Thymus (tissue), 14 donors: ENCODE measurements at places on chromosomes 5 and 9.

GRCh38 chr9:98774746-98775145, 21.6 kb downstream of the ANKS6 start:
- H3K27me3 ChIP-seq, result no peaks in the 10 kb centered on the region
- no peak for DNase-seq
- H3K4me3 ChIP-seq, result no peak overlapping the region
- H3K27ac ChIP-seq, result no peak overlapping the region

GRCh38 chr5:135140446-135141204, 106.6 kb upstream of the PITX1 start:
- H3K4me3 ChIP-seq, result no peak overlapping the region
- no peaks in the 10 kb centered on the region for H3K27me3 ChIP-seq
- no peaks in the 10 kb centered on the region for H3K4me1 ChIP-seq
- no peak for DNase-seq
- H3K36me3 ChIP-seq, result no peaks in the 10 kb centered on the region

DNA sequence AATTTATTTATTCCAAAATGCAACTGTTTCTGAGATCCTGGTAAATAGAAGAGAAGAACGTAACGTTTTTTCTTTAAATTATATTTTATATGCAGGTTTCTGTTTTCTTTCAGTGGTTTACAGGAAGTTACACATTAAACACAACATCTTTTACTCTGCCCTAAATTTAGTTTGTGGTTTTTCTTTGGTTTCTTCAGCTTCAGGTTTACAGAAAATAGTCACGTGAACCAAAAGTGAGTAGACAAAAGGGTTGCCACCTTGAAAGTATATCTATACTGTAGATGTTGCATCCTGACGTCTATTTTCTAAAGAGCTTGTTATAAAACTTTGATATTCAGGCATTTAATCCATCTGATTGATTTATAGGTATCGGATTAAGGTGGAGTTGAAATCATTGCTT, 1236.6 kb downstream of the MAT2B start:
- no peaks in the 10 kb centered on the region for H3K36me3 ChIP-seq
- peak overlapping the region; percentile 71 for H3K27ac ChIP-seq
- no peak overlapping the region for H3K4me3 ChIP-seq
- H3K4me1 ChIP-seq, result no peaks in the 10 kb centered on the region
- no peaks in the 10 kb centered on the region for H3K27me3 ChIP-seq

DNA sequence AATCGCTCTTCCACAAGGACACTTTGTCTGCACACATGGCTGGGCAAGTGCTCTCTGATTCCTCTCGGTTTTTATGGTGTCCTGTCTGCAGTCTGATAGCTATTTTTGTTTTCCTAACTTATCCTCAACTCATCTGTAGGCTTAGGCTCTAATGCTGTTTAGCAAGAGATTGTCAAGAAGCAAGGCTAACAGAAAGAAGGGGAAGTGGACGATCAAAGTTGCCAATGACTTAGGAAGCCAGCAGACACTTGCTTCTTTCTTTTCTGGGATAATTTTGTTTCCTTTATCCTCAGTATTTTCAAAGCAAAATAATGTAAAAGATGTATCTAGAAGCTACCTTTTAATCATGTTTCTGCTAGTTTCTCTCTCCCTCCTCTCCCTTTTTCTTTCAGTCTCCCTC, 130.7 kb downstream of the PRKACG start:
- H3K4me1 ChIP-seq, result no peaks in the 10 kb centered on the region
- no peak overlapping the region for H3K27ac ChIP-seq
- H3K36me3 ChIP-seq, result no peaks in the 10 kb centered on the region
- H3K4me3 ChIP-seq, result no peak overlapping the region

DNA sequence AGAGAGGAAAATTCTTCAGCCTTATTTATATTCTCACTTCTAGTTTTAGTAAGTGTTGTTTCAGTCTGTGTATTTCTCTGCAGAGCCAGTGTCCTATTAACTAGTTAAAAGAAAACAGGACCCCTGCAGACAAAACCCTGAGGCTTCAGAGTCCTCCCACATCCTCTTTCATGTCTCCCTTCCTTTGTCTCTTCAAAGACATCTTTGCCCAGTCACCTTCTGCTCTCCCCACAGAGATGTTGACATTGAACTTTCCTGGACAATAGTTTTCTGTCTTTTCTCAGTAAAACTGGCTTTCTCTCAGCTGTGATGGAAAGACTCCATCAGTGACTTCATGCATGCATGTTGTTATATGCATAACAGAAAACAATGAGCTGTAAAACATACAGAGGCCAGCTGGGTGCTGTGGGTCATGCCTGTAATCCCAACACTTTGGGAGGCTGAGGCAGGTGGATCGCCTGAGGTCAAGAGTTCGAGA, 20.2 kb downstream of the GRAMD2B start:
- H3K4me3 ChIP-seq, result no peak overlapping the region
- H3K36me3 ChIP-seq, result peaks cover under 1% of the 10 kb centered on the region
- H3K27ac ChIP-seq, result no peak overlapping the region
- DNase-seq, result no peak
- peaks cover 3% of the 10 kb centered on the region for H3K4me1 ChIP-seq
- no peaks in the 10 kb centered on the region for H3K27me3 ChIP-seq

- H3K36me3 ChIP-seq, result no peaks in the 10 kb centered on the region
- no peaks in the 10 kb centered on the region for H3K27me3 ChIP-seq
- H3K4me3 ChIP-seq, result no peak overlapping the region
- no peak for DNase-seq
- H3K4me1 ChIP-seq, result no peaks in the 10 kb centered on the region
Observed at GRCh38 chr9:127629468-127630081, 17.5 kb downstream of the STXBP1 start.

DNA sequence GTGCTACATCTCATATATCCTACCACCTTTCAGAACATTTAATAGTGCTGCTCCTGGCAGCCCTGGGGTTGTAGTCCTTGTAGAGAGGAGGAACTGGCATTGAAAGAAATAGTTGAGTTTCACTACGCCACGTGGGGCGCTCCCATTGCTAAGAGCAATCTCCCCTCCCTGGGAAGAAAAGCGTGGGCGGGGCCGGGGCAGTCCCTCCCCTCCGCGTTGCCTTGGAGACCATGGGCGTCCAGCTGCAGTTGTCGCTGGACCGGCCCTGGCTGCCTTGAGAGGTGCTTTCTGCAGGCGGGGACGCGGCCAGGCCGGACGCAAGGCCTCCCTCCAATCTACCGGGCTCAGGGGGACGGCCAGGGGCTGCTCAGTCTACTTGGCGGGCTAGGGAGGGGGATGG, 368 bp upstream of the CCDC180 start:
- no peaks in the 10 kb centered on the region for H3K27me3 ChIP-seq
- H3K4me3 ChIP-seq, result no peak overlapping the region
- H3K27ac ChIP-seq, result no peak overlapping the region
- DNase-seq, result peak; percentile 22

GRCh38 chr5:172789687-172790495, 18.9 kb upstream of the DUSP1 start:
- no peak for DNase-seq
- no peaks in the 10 kb centered on the region for H3K27me3 ChIP-seq
- no peaks in the 10 kb centered on the region for H3K36me3 ChIP-seq
- H3K27ac ChIP-seq, result peak overlapping the region; percentile 77
- no peak overlapping the region for H3K4me3 ChIP-seq

DNA sequence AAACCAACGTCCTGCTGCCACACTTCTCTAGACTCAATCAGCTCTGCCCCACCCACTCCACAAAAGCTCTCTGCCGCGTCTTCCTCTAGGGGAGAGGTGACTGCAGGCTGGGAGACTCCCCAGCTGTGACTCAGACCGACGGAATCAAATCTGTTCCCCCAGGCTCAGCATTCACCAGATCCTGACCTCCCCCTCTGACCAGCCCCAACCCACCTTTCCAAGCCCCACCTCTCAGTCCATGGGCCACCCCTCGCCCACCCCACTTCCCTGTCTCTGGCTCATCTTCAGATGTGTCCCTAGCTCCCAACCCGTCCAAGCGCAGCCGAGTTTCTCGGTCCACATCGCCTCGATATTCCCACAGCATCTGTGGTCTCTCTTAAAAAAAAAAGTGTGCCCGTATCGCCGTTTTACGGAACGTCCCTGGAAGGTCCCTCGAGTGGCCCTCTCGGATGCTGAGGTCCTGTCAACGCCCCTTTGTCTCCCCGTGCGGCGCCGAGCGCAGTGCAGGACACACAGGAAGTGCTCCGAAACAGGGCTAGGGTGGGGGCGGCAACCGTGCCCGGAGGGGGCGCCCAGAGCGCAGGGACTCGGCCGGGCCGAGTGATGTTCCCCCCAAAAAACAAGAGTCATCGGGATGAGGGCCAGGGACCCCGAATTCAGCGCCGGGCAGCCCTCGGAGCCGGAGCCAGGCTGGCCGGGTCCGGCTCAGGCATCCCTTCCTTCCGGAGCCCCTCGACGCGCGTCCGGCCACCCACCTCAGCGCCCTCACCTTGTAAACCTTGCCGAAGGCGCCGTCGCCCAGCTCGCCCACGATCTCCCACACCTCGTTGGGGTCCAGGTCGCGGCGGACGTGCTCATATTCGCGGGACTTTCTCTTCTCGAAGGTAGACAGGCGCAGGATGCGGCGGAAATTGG, 649 bp downstream of the STK10 start:
- H3K4me3 ChIP-seq, result peak overlapping the region; percentile 100
- DNase-seq, result peak; percentile 50
- peaks cover 17% of the 10 kb centered on the region for H3K4me1 ChIP-seq
- H3K27ac ChIP-seq, result peak overlapping the region; percentile 63
- no peaks in the 10 kb centered on the region for H3K27me3 ChIP-seq

- H3K4me3 ChIP-seq, result peak overlapping the region; percentile 61
- DNase-seq, result peak; percentile 15
- H3K27me3 ChIP-seq, result peaks cover 53% of the 10 kb centered on the region
- H3K36me3 ChIP-seq, result no peaks in the 10 kb centered on the region
Observed at GRCh38 chr9:86945728-86946200, 1.5 kb downstream of the GAS1 start.

DNA sequence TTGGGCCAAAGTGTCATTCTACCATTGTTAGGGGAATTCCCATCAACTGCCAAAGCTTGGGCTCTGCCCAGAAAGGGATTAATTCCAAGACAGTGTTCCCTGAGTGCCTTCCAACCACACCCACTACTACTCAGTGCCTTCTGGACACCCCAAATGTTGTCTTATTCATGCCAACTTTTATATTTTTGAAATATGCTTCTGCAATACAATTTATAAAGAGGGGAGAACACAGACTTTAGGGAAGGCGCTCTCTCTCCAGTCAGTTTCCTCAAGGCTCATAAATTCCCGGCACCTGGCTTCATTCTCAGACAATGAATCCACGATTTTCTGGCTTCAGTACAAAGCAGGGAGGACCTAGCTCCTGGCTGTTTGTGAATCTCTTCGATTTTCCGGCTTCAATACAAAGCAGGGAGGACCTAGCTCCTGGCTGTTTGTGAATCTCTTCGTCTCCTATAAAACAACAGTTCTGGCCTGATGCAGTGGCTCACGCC, 120.1 kb upstream of the MYO10 start:
- H3K4me1 ChIP-seq, result no peaks in the 10 kb centered on the region
- no peak for DNase-seq
- no peaks in the 10 kb centered on the region for H3K36me3 ChIP-seq
- H3K4me3 ChIP-seq, result no peak overlapping the region

GRCh38 chr5:9726931-9727330, 96.8 kb upstream of the TAS2R1 start:
- no peak overlapping the region for H3K4me3 ChIP-seq
- no peaks in the 10 kb centered on the region for H3K36me3 ChIP-seq
- H3K27ac ChIP-seq, result no peak overlapping the region
- H3K4me1 ChIP-seq, result no peaks in the 10 kb centered on the region
- no peak for DNase-seq

DNA sequence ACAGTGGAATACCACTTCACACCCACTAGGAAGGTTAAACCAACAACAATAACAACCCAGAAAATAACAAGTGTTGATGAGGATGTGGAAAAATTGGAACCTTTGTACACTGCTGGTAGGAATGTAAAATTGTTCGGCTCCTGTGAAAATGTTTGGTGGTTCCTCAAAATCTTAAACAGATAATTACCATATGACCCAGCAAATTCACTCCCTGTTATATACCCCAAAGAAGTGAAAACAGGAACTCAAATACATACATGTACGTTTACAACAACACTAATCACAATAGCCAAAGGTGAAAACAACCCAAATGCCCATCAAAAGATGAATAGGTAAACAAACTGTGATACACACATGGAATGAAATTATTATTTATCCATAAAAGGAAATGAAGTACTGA, 178.5 kb upstream of the PHYKPL start:
- no peak for DNase-seq
- H3K27ac ChIP-seq, result no peak overlapping the region
- H3K36me3 ChIP-seq, result peaks cover 2% of the 10 kb centered on the region
- no peak overlapping the region for H3K4me3 ChIP-seq

GRCh38 chr9:129225815-129226214, 47.8 kb upstream of the IER5L start:
- H3K4me3 ChIP-seq, result no peak overlapping the region
- H3K27me3 ChIP-seq, result no peaks in the 10 kb centered on the region
- peaks cover 37% of the 10 kb centered on the region for H3K4me1 ChIP-seq
- no peaks in the 10 kb centered on the region for H3K36me3 ChIP-seq
- DNase-seq, result no peak
- H3K27ac ChIP-seq, result no peak overlapping the region

DNA sequence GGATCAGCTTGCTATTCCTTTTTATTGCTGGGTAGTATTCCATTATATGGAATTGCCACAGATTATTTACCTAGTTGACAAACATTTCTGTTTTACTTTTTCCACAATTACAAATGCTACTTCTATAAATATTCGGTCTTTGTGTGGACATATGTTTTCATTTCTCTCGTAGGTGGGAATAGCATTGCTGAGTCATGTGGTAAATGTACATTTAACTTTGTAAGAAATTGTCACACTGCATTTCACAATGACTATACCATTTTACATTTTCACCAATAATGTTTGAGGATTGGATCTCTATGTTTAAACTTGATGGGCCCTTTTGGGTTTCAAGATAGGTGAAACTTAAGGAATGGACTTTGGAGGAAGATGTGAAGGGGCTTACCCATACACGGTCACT, 19.7 kb downstream of the RAI14 start:
- no peak for DNase-seq
- H3K4me1 ChIP-seq, result no peaks in the 10 kb centered on the region
- H3K36me3 ChIP-seq, result no peaks in the 10 kb centered on the region
- no peaks in the 10 kb centered on the region for H3K27me3 ChIP-seq
- H3K27ac ChIP-seq, result no peak overlapping the region
- no peak overlapping the region for H3K4me3 ChIP-seq

- H3K36me3 ChIP-seq, result peaks cover 57% of the 10 kb centered on the region
- H3K27me3 ChIP-seq, result no peaks in the 10 kb centered on the region
- H3K4me3 ChIP-seq, result no peak overlapping the region
- peaks cover 20% of the 10 kb centered on the region for H3K4me1 ChIP-seq
Observed at GRCh38 chr5:151198861-151199260, 25.0 kb downstream of the CCDC69 start.
